ENCODE measurements at places on chromosomes 1 and 21.

DNA sequence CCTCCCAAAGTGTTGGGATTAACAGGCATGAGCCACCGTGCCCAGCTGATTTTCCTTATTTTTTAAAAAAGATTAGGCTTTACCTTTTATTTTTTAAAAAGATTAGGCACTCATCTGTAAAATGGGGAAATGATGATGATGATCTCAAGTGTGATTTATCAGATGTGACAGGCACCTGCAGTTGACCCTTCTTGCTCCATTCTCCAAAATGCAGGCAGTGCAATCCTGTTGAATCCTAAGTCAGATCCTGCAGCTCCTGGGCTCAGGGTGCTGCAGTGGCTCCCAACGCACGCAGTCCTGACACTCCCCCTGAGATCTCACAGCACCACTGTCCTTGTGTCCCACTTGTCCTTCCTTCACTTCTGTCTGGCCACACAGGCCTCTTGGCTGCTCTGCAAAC is 257.3 kb upstream of the KAZN start:
- no peak for DNase-seq

GRCh38 chr1:156912861-156913808 is 7.3 kb upstream of the LRRC71 start:
- no peak for DNase-seq

DNA sequence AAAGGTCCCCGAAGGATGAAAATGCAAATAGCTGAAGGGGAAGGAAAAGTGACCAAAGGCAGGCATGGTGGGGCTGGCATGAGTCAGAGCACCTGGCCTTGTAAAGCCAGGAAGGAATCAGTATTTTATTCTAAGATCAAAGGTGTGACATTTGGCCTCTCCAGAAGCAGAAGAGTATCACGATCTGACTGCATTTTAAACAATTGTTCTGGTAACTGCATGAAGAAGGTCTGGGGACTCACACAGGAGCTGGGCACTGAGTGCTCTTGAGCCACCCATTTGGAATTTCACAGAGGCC is 23.2 kb downstream of the MAB21L3 start:
- DNase-seq: no peak

GRCh38 chr1:29777522-29777921 is 541.2 kb downstream of the PTPRU start:
- DNase-seq: no peak

Data from Karpas-422 (cell line).